Stimulated activated CD4-positive, alpha-beta T cell treated with anti-CD3 and anti-CD28 coated beads, Interleukin-15, amount 100 ng/mL, for 1 hour (primary cell): ENCODE measurements at places on chromosomes 12 and 14.

GRCh38 chr12:113278141-113278540, 56.8 kb downstream of the SLC8B1 start:
- DNase-seq: no peak

DNA sequence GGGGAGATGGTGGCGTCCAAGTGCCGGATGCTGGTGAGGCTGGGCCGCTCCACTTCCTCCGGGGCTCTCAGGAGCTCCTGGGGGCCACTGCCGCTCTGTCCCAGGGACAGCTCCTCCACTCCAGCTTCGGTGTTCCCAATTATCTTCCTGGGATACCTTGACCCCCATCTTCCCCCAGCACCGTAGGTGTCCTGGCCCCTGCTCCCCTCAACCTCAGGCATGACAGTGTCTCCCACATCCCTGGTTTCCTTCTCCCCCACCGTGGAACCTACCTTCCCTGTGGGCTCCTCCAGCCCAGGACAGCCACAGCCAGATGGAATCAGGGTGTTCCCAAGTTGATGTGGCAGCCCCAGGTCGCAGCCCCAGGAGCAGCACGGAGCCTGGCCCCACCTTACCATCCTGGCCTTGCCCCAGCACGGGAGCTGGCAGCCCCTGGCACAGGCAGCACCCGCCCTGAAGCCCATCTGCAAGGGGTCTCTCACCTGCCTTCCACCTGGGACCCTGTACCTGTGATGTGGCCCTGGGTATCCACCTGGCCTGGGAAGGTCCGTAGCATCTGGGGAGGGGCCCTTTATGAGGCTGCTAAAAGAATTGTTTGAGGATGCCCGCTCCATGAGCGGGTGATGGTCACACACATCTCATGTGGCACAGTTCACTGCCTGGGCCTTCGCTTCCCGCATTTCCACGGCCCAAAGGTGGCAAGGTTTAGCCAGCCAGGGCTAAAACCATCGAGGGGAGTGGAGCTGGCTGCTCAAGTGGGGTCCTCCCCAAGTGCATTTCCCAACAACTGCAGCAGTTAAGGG, 4.1 kb downstream of the TMEM121 start:
- DNase-seq: no peak

DNA sequence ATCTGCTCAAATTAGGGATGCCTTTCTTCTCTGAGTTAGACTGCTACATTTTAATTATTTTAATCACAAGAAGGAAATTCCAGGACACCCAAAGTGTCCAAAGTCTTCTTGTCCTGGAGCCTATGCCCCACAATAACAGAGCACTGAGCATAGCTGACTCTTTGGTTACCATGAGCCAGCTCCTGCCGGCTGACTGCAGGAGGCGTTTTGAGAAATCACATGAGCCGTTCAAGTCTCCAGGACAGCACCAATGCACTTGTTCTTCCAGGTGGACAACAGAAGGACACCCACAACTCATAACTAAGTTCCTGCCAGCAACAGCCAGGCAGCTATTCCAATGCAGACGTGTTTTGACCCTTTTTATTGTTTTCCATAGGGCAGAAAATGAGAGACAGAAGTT, 46.0 kb upstream of the SRSF5 start:
- DNase-seq: no peak

DNA sequence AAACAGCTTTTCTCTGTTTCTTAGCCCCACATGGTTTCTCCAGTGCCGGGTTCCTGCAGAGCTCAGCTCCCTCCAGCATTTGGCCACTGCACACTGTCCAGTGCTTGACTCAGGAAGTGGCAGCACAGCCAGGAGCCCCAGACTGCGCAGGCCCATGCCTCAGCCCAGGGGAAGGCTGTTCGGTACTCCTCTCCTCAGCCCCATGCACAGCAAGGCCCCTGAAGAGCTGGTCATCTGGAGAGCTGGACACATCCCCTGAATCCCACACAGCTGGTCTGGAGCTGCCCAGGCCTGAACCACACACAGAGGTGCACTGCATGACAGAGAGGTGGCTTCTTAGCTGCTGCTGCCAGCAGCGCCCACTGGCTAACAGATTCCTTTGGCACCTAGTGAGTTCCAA, 48.3 kb downstream of the STAB2 start:
- no peak for DNase-seq

DNA sequence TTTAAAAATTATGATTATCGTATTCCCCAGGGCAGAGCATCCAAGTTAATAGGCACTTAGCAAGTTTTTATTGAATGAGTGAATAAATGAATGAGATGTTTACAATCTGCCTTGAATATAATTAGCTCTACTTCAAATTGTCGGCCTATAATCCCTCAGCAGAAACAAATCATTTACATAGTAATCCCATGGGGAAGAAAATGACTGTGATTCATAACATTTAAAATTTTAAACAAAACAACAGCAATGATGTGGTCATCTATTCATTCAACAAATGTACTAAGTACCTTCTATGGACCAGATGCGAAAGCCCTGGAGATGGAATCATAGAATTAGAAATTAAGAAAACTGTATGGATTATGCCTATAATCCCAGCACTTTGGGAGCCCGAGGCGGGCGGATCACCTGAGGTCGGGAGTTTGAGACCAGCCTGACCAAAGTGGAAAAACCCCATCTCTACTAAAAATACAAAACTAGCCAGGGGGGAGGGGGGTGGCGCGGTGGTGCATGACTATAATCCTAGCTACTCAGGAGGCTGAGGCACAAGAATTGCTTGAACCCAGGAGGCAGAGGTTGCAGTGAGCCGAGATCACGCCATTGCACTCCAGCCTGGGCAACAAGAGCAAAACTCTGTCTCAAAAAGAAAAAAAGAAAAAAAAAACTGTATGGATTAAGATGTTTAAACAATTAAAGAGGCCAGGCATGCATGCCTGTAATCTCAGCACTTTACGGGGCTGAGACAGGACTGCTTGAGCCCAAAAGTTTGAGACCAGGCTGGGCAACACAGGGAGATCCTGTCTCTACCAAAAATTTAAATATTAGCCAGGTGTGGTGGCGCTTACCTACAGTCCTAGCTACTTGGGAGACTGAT, 17.7 kb upstream of the MDM2 start:
- no peak for DNase-seq

GRCh38 chr12:111032591-111032919, 112.2 kb upstream of the MYL2 start:
- no peak for DNase-seq

DNA sequence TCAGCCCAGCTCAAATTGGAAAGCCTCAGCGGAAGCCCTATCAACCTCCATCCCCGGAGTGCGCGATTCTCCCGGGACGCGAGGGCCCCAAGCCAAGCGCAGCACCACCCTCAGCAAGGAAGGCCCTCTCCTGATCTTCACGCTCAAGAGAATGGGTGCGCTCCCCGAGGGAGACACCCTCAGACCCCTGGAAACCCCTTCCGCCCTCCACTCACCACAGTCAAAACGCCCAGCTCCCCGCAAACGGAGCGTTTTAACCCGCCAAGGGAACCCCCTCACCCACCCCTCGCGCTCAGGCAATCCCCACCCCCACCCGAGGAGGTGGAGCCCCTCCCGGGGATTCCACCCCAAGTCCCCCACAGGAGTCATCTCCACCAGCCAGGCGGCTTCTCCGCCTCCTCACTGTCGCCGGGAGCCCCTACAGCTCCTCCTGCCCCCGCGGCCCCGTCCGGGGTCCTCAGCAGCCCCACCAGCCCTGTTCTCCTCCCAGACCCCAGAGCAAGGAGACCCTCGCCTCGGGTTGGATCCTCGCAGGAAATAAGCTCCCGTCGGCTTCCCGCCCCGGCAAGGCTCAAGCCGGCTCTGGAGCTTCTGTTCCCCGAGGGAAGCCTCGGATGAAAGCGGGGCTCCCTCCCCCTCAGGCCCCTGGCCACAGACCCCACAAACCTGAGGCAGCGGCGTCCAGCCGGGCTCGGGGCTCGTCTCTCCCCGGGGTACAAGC, 507 bp downstream of the BAZ2A start:
- DNase-seq: peak; percentile 44

GRCh38 chr12:28176295-28176694, 14.0 kb upstream of the CCDC91 start:
- no peak for DNase-seq

DNA sequence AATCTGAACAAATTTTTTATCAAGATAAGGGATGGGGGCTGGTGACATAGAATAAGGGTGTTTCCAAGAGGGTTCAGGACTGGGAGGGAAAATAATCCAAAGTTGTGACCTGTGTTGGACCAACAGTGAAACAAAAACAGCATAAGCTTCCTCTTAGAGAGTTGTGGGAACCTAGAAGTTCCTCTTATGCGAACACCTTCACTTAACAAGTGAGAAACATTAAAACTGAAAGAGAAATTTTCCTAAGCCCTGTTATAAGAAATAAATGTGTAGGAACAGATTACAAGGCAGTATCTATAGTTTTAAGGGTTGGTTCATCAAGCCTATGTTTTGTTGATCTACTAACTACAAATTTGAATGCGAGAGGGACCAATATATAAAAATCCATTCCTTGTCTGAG, 58.4 kb downstream of the LLPH start:
- no peak for DNase-seq

DNA sequence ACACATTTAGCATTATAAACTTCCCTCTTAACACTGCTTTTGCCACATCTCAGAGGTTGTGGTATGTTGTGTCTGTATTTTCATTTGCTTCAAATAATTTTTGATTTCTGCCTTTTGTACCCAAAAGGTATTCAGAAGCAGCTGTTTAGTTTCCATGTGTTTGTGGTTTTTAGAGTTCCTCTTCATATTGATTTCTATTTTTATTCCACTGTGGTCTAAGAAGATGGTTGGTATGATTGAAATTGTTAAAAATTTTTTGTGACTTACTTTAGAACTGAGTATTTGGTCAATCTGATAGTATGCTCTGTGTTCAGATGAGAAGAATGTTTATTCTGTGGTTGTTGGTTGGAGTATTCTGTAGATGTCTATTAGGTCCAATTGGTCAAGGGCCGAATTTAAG, 76.4 kb downstream of the IFNG-AS1 start:
- DNase-seq: no peak

DNA sequence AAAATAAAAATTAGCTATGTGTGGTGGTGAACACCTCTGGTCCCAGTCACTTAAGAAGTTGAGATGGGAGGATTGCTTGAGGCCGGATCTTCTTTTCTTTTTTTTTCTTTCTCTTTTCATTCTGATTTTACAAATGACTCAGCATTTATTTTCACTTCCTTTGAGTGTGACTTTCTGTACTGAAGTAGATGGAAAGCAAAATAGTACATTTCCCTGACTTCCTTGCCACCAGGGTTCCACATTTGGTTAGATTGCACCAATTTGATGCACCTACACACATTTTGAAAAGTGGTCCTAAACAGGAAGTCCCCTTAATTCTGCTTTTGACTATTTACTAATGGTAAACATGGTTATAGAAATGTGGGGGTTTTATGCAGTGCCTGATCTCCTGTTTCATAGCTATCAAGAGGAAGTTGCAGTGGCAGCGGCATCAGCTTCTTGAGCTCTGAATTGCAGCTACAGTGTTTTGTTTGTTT, 13.0 kb upstream of the LEMD3 start:
- DNase-seq: no peak

GRCh38 chr12:49763006-49763591, 21.7 kb downstream of the TMBIM6 start:
- peak; percentile 41 for DNase-seq

DNA sequence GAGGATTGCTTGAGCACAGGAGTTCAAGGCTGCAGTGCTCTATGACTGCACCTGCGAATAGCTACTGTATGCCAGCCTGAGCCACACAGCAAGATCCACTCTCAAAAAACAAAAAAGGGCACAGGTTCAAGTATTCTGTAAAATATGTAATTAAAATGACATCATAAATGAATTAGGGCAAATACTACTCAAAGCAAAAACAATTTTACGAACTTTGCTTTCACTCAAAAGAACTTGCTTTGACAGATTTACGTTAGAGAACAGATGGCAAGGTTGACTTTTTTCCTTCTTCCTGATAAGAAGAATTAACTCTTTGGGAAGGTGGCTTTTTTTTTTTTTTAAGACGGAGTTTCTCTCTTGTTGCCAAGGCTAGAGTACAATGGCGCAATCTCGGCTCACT, 44.0 kb upstream of the EAPP start:
- no peak for DNase-seq

- DNase-seq: no peak
Measured at GRCh38 chr12:28489246-28489645, 299.0 kb downstream of the CCDC91 start.

- DNase-seq: no peak
Measured at GRCh38 chr12:66571361-66571915, 107.4 kb downstream of the GRIP1 start.

DNA sequence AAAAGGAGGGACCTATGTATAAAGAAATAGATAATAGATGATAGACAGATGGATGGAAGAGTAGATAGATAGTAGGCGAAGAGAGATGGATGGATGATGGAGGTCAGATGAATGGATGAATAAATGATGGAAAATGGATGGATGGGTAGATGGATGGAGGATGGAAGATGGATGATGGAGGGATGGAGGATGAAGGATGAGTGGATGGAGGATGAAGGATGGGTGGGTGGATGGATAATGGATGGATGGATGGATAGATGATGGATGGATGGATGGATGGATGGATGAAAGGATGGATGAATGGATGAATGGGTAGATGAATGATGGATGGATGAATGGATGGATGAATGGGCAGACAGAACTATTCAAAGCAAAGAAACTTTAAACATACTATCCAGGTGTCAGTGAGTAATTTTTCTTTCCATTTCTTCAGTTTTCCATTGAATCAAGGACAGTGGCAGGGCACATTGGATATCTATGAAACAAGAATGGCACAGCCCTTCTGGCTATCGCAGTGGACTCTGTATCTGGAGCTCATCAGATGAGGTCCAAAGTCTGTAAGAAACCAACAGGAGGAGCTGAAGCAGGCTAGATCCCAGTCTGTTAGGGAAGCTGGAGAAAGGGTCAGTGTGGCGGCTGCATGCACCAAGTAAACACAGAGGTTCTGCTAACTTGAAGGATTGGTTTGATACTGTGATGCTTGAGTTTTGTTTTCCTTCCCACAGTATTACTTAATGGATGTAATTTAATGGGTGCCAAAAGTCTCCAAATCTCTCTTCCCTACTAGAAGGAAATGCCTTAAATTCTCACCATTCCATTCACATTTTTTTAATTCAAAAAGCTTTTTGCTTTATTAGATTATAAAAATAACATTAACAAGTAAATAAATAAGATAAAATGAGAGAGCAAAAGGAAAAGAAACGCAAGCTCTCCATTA, 18.1 kb upstream of the MED13L start:
- no peak for DNase-seq

GRCh38 chr12:94644141-94644979, 6.0 kb downstream of the TMCC3 start:
- DNase-seq: no peak

DNA sequence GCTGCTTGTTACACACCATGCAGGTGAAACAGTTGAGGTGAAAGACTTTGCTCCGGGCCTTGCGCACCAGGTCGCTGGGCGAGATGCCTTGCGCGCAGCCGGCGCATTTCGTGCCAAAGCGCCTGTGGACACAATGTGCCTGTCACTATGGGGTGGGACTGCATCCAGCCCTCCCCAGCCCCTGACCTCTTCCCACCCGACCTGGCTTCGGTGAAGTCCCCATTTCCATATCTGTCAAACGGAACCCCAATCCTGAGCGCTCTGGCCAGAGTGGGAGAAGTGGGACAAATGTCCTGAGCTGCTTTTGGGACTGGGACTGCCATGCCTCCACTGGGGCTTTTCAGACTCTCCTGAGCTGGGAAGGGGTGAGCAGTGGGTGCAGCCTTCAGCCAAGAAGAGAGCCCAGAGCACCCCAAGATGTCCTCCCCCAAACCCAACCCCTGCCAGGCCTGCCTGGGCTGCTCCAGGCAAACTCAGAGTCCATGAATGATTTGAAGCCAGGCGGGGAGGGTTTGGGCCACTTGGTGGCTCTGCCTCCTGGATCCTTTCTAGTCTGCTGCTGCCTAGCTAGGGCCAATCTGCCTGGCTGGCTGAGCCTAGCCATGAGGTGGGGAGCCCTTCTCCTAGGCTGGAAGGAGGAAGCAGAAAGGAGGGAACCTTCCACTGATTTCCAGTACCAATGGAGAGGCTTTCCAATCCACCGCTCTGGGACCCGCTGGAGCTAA, 2.3 kb downstream of the LHX5 start:
- no peak for DNase-seq
